CD4-positive, alpha-beta T cell treated with Interleukin-2 at 100 ng/mL for 4 hours (primary cell): ENCODE measurements at places on chromosomes 7 and 10.
A peak's percentile ranks its signal among the peaks of the same experiment; 100 is the strongest.

- DNase-seq: peak; percentile 48
Measured at GRCh38 chr7:138865843-138866242, 67.8 kb upstream of the ATP6V0A4 start.

DNA sequence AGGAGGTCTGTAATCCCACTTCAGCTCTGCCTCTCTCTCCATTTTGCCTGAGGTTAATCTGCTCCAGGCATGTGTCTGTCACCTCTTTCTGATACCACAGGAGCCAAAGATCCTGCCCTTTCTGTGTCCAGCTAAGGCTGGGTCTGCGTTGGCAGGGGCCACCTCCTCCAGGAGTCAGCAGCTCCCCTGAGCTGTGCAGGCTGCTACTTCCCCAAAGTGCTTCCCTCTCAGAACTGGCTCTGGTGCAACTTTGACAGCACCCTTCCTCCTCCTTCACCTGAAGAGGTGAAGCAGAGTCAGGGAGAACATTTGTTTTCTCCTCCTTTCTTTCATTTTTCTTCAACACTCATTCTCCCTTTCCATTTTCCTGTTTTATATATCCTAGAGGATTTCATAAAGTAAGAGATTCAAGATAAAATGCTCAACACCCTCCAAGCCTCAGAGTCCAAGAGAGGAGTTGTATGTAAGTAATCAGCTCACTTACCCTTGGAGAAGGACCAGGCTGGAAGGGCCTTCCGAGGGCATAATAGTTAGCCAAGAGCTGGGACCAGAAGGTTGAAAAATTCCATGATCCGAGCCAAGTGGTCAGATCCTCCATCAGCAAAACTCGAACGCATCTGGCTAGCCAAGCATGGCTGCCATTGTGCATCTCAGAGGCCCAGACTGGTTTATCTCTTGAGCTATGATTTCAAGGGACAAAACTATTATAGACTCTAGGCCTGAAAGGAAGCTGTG, 257.3 kb downstream of the PTEN start:
- DNase-seq: no peak

DNA sequence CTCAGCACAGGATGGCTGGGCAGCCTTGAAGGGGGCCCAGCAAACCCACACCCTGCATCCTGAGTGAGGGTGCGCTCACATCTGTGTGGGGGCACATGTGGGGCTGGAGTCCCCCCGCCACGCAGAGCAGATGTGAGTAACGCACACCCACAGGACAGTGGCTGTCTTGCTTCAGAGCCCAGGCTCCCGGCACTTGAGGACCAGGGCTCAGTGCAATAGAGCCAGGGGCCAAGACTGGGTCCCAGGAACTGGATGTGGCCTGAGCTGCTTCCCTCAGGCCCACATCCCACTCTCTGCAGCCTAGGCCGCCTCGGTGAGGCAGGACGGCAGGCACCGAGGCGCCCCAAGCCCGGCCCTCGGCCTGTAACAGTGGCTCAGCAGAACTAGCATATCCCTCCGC, 159.9 kb downstream of the MAD1L1 start:
- DNase-seq: no peak

GRCh38 chr7:135562720-135563119, 5.0 kb downstream of the NUP205 start:
- no peak for DNase-seq

- DNase-seq: no peak
Measured at GRCh38 chr7:81956520-81956919, 186.7 kb upstream of the HGF start.

DNA sequence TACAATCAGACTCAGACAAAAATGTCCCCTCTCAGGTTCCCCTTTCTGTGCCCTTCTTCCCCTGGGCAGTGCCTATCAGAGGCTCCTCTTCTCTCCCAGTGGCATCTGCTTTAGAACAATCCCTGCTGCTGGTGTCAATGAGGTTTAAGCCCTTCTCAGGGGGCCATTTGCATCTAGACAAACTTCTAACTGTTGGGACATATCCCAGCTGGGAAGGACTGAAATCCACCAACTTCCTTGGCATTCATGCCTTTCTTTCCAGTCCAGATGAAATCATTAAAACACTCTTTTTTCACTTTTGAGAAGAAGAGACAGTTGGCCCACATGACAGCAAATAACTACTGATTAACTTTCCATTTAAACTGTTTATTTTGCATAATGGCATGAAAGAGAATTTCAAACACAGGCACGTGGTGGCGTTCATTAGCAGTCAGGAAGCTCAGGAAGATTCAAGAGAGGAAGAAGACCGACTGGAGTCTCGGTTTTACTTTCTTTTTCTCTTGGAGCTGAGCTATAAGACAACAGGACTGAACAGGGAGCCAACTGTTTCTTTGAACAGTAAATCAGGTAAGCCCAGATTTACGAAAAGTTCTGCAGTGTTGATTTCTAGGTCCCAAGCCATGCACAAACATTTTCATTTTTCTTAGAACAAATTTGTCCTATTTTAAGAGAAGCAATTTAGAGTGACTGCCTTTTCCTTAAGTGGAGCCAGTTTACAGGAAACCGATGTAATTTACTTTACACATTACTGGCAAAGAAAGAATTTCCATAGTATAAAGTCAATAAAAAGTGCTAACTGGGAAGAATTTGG, at the start of gene GIMAP2:
Gene GIMAP2 (plus strand): TSS at position 488 of the 811 bp plus-strand sequence. CDS start 1,354 bp downstream, outside the sequence.
- DNase-seq: peak; percentile 79

- DNase-seq: no peak
Measured at GRCh38 chr7:8327199-8327598, 65.2 kb upstream of the ICA1 start.

DNA sequence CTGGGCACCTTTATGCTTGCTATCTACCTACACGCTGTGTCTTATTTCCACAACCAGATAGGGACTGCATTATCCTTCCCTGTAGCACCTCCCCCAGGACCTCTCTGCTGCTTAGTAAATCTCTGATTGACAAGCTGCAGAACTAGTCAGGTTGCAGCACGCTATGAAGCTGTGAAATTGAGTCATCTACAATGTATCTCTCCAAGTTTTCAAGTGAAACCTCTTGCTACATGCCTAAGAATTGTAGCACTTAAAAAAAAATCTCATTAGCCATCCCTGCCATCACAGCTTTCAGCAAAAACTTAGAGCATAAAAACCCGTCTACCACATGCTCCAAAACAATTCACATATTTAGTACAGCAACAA, 69.7 kb upstream of the FGFR2 start:
- DNase-seq: no peak

- DNase-seq: peak; percentile 13
Measured at GRCh38 chr7:139618482-139619366, 95.2 kb downstream of the CLEC2L start.

DNA sequence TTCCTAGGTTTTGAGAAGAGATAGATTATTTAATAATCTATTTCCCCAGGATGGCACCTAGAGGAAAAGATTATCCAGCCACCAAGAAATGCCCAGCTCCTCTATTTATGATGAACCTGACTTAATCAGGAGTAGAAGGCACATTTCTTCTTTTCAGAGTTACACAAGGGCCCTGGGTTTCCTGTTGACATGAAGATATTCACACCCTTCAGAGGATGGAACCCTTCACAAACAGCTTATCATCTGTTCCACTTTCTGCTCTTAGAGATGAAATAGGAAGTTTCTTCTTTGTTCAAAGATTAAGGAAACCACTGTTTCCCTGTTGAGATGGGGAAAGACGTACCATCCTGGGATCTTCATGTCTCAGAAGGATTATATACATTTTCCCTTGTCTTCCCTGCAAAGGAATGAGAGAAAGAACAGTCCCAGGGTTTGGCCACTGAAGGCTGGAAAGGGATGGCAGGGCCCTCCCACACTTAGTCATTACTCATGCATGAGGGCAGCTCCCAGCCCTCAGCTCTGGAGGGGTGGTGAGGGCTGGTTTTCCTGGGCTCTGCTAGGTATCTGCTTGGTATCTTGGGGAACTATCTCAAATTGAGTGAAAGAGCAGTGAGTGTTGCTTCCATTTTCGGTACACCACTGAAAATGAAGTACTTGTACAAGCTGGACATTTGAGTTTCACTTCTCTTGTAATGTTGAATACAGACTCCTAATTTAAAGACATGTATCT, 64.0 kb downstream of the MTPAP start:
- no peak for DNase-seq

- no peak for DNase-seq
Measured at GRCh38 chr10:77609781-77610272, 27.8 kb downstream of the KCNMA1 start.

DNA sequence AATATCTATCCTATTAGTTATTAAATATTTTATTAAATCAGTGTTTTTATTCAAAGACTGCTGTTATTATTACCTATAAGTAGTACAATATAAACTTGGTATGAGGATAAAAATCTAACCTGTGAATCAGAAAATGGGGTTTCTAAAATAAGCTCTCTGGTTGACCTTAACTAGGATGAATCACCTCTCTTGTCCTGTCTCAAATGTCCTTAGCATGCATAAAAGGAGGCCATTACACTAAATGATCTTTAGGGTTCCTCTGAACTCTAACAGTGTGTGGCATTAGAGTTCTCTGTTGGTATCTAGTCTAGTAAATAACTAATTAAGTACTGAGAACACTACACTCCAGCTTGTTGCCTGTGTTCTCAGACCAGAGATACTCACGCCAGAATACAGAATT, 143.1 kb upstream of the LRRTM3 start:
- no peak for DNase-seq

DNA sequence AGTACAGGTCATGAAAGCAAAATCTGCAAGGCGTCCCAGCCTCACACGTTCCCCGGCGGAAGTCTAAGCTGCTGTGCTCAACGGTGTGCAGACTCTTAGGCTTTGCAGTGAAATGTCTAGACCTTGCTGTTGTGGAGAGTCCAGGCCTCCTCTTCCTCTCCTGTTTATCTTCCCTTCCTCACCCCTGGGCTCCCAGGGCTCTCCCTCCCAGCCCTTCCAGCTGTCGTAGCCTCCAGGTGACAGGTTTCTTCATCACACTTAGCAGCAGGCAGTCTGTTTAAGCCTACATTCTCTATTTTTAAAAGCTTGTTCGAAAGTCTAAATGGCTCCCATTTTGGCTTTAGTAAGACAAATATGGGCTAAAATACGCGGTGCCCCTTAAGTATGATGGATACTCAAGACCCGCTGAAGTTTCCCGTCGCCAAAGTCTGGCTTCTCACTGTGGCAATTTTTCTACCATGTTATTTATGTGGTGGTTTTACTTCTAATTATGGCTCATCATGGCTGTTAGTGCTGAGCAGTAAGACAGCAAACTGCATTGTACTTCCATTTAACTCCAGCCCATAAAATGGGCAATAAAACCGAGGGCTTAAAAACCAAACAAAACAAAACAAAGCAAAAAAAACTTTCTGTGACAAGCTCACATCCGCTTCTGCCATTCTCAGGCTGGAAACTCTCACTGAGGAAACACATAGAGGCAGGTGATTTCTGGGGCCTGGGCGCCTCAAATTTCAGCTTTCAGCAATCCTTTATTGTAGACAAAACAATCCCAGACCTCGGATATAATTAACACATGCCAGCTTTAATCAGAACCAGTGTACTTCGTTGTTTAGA, 243.2 kb downstream of the SNX10 start:
- no peak for DNase-seq

DNA sequence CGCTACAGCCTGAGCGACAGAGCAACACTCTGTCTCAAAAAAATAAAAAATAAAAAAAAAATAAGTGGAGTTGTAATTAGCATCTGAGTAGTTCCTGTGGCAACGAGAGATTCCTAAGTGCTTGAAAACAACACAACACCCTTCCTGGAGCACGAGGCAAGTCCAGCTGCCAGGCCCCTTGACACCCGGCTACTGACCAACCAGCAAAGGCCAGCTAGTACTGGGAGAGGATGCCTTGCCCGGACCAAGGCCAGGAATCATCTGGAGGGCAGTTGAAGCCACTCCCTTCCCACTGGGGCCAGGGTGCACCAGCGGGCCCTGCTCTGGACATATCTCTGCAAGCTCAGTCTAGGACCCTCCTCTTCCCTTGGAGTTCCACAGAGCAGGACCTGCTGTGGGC, 536 bp downstream of the C10orf105 start:
- DNase-seq: no peak

GRCh38 chr10:32232378-32232777, 114.6 kb downstream of the EPC1 start:
- no peak for DNase-seq

DNA sequence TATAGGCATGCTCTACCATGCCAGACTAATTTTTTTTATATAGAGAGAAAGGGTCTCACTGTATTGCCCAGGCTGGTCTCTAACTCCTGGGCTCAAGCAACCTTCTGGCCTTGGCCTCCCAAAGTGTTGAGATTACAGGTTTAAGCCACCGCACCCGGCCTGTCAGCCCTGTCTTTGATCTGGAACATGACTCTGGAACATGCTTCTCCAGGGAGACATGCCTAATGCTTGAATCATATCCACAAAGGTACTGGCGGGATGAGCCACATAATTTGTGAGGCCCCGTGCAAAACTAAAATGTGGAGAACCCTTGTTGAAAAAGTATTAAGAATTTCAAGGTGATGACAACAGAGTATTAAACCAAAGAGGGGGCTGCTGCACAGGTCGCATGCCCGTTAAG, 282.8 kb downstream of the ARHGAP12 start:
- DNase-seq: no peak
